ENCODE measurements at places on chromosomes 4 and X. TPM values are rescaled to one million over a fixed set of nuclear protein-coding genes. Genes with fewer than 3 reads are reported as not detected.

- no peak for DNase-seq
These were observed 956.1 kb downstream of the ADGRL3 start for GRCh38 chr4:62156205-62156604.

DNA sequence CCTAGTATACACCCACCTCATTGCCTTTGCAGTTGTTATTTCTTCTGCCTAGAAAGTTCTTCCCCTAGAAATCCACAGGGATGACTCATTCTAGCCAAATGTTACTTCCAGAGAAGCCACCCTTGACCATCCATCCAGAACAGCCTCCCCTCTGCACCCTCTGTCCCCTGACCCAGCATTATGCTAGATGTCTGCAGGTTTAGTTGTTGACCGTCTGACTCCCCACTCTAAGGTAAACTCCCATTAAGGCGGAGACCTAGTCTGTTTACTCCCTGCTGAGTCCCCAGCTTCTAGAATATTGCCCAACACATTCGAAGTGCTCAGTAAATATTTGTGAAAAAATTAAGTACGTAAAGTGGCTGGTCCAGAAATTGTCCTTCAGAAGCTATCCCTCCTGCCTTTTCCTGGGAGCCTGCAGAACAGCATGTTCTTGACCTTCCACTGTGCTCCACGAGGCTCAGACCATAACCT, 11.0 kb downstream of the SRD5A3 start:
- DNase-seq = no peak

Gene RASSF6
- total RNA-seq = 4.6 TPM

Gene GLRB
- 10.7 TPM for total RNA-seq

GRCh38 chrX:136867096-136867491, 13.4 kb downstream of the RBMX start:
- DNase-seq = no peak

DNA sequence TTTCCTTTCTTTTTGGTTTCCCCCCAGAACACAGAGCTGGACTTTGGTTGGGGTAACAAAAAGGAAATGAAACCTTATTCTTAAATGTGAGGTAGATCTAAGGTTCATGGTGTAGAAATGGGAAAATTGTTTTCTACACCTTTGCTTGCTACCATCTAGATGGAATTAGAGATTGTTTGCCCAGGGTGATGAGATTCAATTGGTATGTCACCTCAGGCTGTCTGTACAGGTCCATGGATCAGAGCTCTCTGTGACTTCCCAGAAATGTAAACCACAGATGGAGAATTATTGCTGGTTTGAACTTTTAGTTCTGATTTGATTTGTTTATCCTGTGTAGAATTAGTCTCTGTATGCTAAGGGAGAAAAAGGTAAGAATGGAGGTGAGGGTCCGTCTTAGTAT, 146.7 kb downstream of the PCDH7 start:
- DNase-seq = no peak

- no peak for DNase-seq
These were observed 1331.8 kb downstream of the PCDH19 start for GRCh38 chrX:99078301-99078700.

DNA sequence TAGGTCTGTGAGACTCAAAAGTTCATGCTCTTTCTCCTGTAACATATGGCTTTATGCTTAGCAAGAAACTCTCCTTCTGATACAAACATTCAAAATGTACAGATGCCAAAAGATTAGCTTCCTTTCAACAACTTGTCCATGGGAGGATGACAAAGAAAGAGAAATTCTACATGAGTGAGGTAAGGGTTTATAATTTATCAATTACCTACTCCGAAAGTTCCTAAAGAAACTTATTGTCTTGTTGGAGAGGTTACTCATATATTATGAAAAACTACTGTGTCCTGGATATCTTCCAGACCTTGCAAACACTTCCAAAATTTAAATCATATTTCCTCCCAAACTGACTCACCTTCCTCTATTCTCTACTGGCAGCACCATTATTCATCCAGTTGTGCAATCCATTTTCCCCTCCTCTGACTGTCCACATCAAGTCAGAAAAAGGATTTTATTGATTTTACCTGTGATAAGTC, 65.1 kb downstream of the ENPEP start:
- DNase-seq = no peak

DNA sequence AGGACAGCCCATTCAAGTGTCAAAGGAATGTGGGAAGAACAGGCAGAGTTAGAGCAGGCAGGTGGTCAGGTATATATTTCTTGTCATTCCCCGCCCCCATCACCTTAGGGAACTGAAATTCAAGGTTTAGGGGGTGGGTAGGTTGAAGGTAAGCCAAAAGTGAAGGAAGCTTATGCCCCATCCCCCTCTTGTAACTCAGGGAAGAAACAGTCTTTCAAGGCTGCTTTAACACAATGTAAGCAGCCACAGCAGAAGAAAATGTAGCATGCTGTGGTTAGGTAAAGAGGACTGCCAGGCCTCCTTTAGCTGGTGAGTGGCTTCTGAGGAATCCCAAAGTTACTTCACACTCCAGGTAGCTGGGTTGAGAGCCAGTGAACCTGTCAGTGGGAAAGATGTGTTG, 122.3 kb downstream of the RS1 start:
- no peak for DNase-seq

- DNase-seq = no peak
These were observed 117.3 kb downstream of the DRD5 start for GRCh38 chr4:9898596-9899305.

- no peak for DNase-seq
These were observed 14.1 kb downstream of the CD40LG start for GRCh38 chrX:136662104-136662503.

Gene P2RY8
- total RNA-seq = 1.5 TPM

Gene DGAT2L6
- not detected for total RNA-seq

DNA sequence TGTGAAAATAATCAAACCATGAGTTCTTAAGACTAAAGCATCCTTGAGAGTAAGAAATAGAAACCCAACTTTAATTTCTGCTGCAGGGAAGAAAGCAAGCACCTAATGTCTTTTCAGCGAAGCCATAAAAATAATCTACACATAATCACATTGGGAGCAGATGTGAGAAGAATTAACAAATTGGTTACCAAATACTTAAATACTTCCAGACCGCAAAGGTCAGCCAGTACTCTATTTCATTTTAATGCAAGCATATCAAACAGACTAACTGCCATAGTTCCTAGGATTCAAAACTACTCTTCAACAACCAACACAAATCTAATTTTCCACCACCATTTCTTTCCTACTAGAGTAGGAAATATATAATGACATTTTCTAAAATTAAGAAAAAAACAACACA, 144.8 kb upstream of the SLIT2 start:
- DNase-seq = no peak

Gene ARMCX4
- total RNA-seq = 7.7 TPM

DNA sequence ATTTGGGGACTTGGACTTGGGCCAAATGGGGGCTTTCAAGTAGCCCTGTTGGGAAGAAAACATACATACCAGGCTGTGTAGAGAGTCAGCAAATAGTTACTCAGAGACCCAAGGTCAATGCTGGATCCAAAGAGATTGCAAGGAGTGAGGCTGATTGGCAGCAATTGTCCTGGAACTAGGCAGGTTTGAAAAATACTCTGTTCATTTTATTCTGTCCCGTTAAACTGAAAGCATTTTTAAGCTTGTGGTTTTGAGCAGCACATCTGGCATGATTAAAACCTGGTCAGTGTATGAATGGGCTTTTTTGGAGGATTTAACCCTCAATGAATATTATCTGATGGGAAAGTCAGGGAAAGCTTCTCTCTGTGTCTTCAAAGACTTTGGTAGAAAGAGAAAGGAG, 294.3 kb upstream of the BOD1L1 start:
- DNase-seq = no peak

Gene SLC7A11
- total RNA-seq = 1.3 TPM

Gene PDE5A
- 21.6 TPM for total RNA-seq

All from breast epithelium (tissue), 4 donors.